ENCODE measurements at places on chromosomes 11 and 22.

- peak; percentile 4 for DNase-seq
Observed at GRCh38 chr11:8871962-8872361, 39.0 kb upstream of the AKIP1 start.

- DNase-seq: no peak
Observed at GRCh38 chr11:120589376-120589775, 77.8 kb downstream of the GRIK4 start.

DNA sequence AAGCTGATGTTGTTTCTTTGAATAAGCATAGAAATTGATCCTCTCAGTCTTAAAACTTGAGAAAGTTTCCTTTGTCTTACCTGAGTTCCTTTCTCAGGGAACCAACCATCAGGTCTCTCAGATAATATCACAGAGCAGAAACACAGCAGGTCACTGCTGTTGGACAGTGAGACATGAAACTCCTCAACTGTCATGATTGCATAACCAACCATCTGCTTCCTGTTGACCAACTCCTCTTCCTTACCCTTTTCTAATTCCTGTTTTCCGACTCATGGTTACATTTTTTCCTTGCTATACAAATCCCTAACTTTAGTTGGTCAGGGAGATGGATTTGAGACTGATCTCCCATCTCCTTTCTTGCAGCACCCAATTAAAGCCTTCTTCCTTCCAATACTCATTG is 845.3 kb downstream of the FAM181B start:
- DNase-seq: peak; percentile 5

DNA sequence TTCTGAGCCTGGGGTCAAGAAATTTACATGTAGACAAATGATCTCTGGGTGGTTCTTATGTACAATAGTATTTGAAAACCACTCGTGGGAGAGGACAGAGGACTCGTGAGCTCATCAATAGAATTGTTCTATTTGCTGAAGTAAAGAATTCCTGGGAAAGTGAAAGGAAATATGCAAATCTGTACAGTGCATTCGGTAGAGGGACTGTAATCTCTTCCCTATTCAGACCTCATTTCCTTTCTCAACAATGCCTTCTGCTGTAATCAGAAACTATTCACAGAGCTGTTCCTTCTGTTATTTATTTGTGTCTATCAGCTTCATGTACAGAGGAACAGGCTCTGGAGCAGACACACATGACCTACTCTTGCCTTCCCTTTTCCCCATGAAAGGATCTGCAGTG is 709.4 kb upstream of the KIRREL3 start:
- no peak for DNase-seq

- DNase-seq: no peak
Observed at GRCh38 chr11:64919627-64920026, 2.6 kb upstream of the ATG2A start.

- no peak for DNase-seq
Observed at GRCh38 chr22:37996079-37996478, 11.7 kb upstream of the SOX10 start.

DNA sequence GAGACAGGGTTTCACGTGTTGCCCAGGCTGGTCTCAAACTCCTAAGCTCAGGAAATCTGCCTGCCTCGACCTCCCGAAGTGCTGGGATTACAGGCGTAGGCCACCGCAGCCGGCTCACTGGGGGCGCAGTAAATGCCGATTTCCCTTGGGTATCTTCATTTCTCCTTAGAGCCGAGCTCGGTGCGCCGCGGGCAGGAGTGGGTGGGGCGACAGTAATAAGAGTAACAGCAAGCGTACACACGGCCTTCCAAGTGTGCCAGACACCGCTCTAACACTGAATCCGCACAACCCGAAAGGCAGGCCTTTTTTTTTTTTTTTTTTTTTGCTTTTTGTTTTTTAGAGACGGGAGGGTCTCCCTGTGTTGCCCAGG is 500 bp upstream of the ADSL start:
- DNase-seq: peak; percentile 39

- DNase-seq: peak; percentile 84
Observed at GRCh38 chr11:95680169-95680929, 109.2 kb downstream of the FAM76B start.

DNA sequence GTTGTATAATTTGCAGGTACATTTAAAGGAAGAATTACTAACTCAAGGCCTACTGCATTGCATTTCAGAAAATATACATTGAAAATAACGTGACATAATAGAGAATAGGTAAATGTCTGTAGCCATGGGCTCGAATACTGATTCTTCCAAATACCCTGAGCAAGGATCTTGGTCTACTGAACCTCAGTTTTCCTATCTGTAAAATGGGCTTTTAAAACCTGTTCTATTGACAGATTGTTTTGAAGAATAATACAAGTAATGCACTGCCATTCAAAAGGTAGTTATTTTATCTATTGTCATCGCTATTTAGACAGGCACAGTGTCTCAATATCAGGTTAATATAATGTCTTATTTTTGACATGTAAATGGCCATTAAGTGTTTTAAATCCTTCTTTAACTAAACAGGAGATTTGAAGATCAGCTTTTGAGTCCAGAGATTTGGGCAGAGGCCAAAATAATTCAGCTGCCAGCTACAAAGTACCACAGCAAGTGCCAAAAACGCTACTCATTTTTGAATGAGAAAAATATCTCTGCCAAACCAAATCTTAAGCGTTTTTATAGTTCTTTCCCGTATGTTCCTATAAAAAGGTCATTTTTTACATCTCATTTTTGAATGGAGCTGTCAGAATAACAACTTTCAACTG is 56.7 kb downstream of the CTSC start:
- DNase-seq: no peak

GRCh38 chr11:64372802-64373597 is 14.0 kb downstream of the RPS6KA4 start:
- DNase-seq: peak; percentile 34

- no peak for DNase-seq
Observed at GRCh38 chr11:2202071-2202899, 30.7 kb upstream of the TH start.

- DNase-seq: peak; percentile 50
Observed at GRCh38 chr11:118194835-118195627, 18.6 kb upstream of the SCN2B start.

- no peak for DNase-seq
Observed at GRCh38 chr11:45337583-45338360, 51.6 kb upstream of the SYT13 start.

DNA sequence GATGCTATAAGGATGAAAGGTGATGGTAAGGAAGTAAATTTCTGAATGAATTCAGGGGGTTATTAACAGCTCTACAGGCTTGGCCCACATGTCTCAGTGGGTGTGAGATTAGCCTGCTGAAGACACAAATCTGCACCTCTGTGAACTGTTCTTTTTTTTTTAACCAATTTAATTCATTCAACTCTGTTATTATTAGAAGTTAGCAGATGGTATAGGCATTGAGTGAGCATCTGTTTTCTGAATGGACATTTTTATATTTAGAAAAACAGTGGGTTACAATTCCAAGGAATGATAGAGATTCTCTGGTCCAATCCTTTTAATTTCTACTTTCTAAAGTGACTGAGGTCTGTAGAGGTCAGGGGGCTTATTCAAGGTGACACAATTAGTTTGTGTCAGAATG is 122.0 kb upstream of the SORL1-AS1 start:
- DNase-seq: no peak

- DNase-seq: no peak
Observed at GRCh38 chr22:22705328-22706100, 61.1 kb downstream of the GGTLC2 start.

GRCh38 chr11:61954851-61955421 is 4.8 kb downstream of the BEST1 start:
- peak; percentile 87 for DNase-seq
